ENCODE measurements at places on chromosomes 3 and 15. TPM values are rescaled to one million over a fixed set of nuclear protein-coding genes. Genes with fewer than 3 reads are reported as not detected.
A peak's percentile ranks its signal among the peaks of the same experiment; 100 is the strongest.

DNA sequence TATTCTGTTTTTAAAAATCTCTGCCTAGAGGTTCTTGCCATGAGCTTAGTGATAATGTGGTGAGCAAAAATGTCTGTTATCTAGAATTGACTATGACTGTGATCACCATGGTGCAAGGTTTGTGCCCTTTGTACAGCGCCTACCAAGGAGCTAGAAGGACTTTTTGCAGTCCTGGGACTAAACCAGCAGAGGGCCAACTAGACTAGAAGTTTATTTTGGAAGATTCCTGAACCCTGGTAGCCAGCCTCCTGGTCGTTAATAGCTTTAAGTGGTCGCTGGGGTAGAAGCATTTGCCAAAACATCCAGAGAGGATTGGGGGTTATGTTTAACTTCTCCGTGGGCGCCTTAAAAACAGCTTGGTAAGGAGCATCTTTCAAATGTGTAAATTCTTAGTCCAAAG is 7.8 kb downstream of the SCG5 start:
- no peak for DNase-seq

FSIP1 gene
- total RNA-seq = 2.9 TPM

ROPN1B gene
- 0.53 TPM for total RNA-seq

MASP1 gene
- 1.7 TPM for total RNA-seq

DNA sequence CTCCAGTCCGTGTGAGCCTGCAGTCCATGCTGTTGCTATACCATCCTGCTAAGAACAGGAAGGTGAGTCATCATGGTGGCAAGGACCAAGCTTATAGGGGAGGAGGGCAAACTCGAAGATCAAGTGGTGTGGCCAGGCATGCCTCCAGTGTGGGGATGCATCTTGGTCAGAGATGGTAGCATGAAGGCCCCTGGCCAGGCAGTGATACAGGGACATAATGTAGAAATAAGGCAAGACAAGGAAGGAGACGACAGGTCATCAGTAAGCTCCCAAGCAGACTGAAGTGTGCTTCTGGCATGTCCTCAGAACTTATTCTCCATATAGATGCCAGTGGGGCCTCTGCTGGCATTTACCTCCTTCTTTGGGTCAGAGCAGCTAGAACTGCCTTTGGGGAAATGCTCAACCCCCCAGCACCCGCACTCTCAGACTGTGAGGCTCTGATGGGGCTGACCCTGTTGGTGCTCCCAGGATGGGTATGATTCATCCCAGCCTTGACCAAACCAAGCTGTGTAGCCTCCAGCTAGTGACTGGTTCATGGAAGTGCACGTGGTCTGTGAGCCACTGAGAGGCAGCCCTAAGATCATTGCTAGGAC is 52.5 kb upstream of the ATP2B2 start:
- DNase-seq = peak; percentile 34

DNA sequence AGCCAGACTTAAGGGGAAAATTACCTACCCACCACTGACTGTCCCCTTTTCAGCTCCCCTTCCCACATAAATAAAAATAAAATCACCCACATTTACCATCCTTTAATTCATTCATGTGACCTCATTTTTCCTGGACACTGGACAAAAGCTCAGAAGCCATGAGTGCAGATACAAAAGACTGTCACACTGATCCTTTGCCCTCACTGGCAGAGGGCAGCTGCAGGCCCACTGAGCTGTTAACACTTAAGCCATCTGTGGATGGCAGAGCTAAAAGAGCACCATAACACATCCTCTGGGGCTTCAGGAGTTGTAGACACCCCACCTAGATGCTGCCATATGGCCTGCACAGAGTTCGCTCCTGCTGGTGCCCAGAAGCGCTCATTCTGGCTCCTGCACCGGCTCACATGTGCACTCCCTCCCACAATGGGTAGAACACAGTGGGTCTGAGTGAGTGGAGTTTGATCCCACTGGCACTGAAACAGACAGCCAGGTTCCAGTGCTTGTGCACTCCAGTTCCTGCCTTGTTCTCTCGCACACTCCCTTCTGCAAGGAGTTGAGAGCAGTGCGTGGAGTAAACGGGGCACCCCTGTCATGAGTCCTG is 38.8 kb downstream of the EDC3 start:
- DNase-seq = no peak

DNA sequence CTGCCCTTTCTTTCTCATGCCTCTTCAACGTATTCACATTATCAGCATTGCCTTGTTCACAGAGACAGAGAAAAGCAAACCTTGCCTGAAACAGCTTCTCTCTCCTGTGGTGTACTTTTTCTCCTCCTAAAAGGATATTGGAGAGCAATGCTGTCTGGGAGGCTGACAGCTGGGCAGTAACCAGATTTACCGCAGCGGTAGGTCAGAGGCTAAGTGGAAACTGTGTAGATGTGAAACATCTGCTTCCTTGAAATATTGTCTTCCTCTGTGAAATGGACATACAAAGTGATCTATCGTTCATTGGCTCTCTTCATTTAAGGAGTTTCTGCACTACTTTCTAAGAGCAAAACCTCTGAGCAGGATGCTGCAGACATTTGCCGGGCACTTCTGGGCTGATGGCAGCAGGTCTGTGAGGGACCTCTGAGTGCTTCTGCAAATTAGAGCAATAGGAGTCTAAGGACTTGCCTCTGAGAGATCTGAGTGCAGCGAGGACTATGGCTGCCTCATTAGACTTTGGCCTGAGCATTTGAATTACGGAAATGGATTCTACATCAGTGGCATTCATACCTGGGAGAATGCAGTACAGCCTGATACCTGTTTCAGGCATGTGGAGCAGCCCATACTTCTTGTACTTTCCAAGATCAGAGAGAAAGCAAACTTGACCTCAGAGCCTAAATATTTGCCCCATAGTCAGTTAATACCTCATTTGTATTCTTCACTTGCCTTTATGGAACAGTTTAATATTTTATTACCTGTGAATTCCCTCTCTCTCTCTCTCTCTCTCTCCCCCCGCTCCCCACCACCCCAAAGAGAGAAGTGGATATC is 260.5 kb upstream of the TPRG1 start:
- no peak for DNase-seq

- no peak for DNase-seq
These were observed 11.5 kb upstream of the VPS8 start for GRCh38 chr3:184800349-184800930.

GRCh38 chr3:55069950-55070349 is 142.1 kb upstream of the LRTM1 start:
- DNase-seq = no peak

GRCh38 chr3:196120291-196120951 is 38.5 kb upstream of the TFRC start:
- no peak for DNase-seq

DNA sequence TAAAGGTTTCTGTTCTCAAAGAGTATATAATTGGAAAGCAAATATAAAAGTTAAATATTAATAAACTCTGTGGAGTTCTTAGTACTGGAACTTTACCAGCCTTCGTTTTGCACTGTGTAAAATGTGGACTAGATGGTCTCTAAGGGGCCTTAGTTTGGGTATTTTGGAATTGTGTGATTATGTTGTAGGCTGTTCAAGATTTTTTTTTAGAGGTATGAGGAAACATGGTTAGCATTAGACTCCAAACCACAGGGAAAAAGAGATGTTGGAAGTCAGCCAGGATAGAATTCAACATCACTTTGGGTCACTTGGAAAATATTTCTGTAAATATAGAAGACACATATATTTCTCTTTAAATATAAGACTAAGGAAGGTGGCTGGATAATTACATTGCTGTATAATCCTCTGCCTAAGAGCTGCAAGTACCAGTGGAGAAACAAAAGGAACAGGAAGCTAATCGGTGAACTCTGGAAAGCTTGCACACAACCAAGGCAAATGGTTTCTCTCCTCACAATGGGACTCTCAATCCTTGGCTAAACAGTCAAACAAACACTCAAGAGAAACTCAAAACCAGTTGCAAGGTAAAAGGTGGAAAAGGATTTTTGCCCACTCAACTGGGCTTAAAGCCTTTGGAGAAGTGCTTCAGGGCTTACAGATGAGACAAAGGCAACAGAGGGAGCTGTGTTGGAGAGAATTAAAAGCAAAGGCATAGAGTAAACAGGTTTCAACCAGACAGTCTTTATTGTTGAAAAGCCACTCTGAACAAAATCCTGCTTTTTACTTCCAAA is 141.7 kb downstream of the NR1D2 start:
- DNase-seq = no peak

All from type B pancreatic cell (in vitro differentiated cells).